ENCODE measurements at places on chromosomes 2 and 18.
A peak's percentile ranks its signal among the peaks of the same experiment; 100 is the strongest.

DNA sequence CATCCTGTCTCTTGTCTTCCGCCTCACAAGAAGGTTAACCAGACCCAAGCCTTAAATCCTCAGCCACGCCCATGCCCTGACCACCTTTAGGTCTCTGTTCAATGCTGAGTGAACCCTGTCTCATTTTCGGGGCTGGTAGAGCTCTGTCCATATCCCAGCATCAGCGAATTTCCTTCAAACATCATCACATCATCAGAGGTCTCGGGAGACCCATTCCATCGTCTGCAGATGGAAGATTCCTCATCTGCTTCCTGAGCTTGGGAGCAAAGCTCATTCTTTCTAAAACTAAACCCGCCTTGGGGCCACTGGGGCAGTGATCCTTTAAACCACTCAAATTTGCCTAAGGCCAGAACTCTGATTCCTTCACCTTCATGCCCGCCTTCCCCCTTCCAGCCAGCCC is 173.7 kb downstream of the TTC32 start:
- DNase-seq = no peak

DNA sequence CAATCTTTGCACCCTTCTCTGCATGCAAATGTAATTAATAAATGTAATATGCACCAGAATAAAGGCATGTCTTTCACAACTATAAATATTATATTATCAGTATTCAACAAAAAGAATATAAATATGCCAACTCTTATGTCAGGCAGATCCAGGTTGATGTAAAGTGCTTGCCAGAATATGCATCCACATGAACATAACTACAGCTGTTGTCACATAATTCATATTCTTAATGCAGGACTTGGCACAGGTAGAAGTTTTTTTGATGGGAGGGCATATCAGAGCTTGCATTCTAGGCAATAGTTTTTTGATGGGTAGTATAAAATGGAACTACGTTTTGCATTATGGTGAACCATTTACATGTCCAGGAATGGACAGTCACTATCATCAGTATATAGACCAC is 544.3 kb downstream of the ZNF804A start:
- no peak for DNase-seq

GRCh38 chr2:171574149-171574795 is 52.0 kb downstream of the CYBRD1 start:
- peak; percentile 60 for DNase-seq

DNA sequence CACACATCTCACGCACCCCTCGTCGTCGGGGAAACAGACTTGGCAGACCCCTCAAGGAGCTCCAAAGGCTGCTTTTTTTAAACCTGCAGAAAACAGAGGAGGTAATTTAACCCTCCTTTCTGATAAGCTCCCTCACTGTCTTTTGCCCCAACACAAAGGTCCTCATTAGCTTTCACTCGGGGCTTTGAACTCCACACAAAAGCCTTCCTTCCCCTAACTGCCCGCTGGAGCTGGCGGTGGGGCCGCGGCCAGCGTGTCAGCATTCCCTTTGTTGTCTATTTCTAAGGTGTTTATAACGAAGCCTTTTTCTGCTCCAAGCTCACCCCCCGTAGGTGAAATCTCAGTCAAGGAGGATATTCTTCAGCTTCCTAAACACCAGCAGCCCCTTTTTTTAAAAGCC is 43.5 kb upstream of the ID2 start:
- no peak for DNase-seq

- DNase-seq = no peak
Measured at GRCh38 chr2:237441605-237442274, 27.8 kb upstream of the COL6A3 start.

Measured in stimulated activated CD4-positive, alpha-beta T cell treated with anti-CD3 and anti-CD28 coated beads, Interleukin-15, amount 100 ng/mL, for 48 hours (primary cell).